ENCODE measurements at places on chromosomes 7 and 10.

DNA sequence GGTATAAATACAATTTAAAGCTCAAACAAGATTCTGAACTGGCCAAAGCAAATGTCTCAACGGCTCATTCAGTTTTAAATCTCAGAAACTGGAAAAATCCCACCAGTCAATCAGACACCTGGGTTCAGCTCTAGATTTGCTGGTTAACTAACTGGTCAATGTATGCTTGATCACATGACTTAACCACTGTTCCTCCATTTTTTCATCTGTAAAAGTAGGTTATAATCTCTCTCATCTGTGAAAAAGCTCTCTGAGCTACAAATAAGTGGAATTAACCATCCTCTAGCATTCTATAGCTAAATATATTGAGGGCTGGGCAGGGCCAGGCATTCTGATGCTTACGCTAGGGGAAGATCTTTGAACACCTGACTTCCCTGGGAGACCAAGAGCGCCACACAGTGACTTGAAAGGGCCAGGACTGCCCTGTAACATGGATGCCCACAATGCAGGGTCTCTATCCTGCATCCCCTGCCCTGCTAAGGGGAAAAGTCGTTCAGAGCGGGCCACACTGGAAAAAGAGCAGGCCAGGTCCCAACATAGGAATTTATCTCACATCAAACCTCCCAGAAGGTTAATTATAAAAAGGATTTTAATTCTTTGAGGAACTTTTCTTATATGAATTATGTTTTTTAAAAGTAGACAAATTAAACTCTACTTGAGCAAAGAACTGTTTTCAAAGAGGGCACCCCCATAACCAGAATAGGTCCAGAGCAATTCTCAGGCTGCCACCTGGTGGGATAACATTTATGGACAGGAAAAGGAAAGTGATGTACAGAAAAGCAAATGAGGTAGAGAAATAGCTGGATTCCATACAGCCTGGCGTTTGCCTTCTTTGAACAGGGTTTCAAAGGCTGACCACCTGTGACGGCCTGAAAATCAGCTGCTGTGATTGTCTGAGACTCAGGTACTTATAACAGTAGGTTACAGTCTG is 1.8 kb downstream of the RP9 start:
- DNase-seq = no peak

DNA sequence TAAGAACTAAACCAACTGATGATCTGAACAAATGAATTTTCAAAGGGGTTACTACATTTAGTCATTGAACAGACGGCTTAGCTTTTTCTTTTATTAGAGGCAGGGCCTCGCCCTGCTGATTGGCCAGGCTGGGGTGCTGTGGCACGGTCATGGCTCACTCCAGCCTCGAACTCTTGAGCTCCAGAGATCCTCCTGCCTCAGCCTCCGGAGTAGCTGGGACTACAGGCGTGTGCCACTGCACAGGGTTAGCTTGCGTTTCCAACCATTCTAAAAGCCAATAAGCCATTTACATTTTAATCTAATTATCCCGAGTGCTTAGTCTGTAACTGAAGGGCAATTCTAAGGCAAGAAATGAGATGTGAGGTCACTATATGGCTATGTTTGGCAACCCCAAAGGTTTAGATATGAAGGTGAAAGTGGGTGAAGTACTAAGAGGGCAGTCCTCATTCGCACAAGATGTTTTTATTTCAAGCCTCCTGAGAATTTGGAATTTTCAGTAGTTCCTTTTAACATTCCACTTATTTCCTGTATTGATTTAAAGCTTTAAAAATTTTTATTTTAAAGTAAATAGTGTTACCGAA is 1.6 kb upstream of the CDK13 start:
- DNase-seq = no peak

GRCh38 chr10:14953424-14954000 is 384 bp downstream of the DCLRE1C start:
- no peak for DNase-seq

DNA sequence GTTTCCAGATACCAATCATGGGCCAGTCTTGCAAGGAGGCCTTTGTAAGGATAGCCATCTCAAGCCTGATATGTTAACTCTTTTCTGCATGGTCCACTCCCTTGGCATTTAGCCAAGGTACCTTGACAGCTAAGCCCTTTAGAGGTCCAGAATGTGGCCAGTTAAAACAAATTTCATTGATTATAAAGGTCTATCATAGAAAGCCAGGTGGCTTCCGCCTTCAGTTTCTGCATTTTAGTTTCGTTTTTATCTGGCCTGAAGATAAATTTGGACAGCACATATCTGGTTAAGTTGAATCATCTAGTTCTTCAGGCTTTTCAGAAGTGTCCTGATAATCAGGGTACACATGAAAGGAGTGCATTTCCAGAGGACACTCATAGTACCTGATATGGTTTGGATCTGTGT is 30.7 kb downstream of the ANKIB1 start:
- DNase-seq = no peak

DNA sequence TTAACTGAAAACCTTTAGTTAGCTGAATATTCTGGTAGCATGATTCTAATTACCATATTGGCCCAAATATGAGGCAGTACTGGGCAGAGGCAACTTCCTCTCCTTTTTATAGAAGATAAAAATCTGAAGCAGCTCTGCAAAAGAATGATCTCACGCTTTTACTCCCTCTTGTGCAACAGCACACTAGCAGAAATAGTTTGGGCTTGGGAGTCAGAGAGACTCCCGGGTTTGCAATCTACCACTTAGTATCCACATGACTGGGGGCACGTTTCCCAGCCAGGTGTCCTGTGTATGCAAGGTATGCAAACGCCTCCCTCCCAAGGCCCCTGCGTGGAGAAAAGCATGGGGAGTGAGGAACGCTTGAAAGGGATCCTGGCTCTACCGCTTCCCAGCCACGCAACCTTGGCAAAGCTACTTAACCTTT is 47.2 kb upstream of the RHEB start:
- no peak for DNase-seq

DNA sequence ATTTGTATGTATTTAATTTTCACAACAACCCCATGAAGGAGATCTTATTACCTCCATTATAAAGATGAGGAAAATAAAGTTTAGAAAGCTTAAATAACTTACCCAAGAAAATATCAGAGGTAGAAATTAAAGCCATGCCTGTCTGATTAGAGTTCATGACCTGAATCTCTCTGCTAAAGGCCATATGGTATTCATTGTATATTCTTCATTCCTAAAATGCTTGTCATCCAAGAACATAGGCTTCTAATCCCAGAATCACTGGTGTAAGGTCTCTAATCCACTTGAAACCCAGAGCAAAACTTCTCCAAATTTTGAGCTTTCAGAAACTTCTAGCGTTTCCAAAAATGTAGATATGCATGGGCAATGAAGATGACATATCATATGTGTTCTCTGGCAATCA is 72.3 kb upstream of the YAE1 start:
- no peak for DNase-seq

DNA sequence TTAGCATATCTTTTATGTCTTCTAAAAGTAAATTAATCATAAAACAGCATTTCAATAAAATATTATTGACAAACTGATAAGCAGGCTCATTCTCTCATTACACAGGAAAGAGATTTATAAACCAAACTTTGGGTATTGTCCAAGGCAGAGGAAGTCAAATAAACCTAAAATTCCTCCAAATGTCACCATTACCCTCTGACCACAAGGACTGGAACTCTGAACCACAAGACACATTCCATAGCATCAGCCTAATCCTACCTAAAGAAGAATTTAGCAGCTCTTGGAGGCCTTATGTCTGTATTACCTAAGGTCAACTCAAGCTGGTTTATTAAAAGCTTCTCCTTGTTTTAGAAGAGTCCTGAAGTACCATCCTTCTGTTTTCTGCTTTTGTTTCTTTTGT is 82.4 kb upstream of the SLC13A1 start:
- DNase-seq = no peak

DNA sequence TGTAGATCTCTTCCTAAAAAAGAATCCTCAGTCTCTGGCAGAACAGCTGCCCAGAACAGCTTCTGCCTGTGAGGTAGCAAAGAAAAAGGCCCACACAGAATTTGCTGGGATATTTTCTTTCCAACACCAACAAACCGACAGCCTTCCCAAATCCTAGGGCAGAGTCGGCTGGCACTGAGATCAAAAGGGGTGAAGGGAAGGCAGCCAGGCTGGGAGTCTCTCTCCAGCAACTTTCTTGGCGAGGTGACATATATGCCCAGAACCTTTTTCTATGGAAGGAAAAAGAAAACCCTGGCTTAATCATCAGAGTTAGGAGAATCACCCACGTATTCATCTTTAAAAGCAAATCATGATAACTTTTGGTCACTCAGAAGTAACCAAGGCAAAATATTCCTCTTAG is 279.6 kb downstream of the DNAJB6 start:
- no peak for DNase-seq

GRCh38 chr10:59791601-59792000 is 38.3 kb upstream of the MRLN start:
- no peak for DNase-seq

GRCh38 chr7:130091999-130092398 is 21.7 kb downstream of the KLHDC10 start:
- DNase-seq = no peak

DNA sequence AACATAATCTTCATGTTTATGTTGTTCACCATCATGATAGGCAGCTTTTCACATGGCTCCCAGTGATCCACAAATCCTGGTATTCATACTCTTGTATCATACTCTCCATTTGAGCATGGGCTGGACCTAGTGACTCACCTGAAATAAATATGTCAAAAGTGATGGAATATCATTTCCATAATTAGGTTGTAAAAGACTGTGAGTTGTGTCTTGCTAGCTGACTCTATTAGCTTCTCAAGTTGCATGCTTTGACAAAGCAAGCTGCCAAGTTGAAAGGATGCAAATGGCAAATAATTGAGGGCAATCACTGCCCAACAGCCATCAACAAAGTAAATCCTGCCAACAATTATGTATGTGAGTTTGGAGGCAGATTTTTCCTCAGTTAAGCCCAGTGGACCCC is 300.4 kb downstream of the AHR start:
- DNase-seq = no peak

GRCh38 chr7:37508118-37508517 is 59.5 kb upstream of the ELMO1 start:
- no peak for DNase-seq

- no peak for DNase-seq
Measured at GRCh38 chr10:129058664-129059155, 408.3 kb upstream of the MGMT start.
